Activated naive CD8-positive, alpha-beta T cell treated with anti-CD3 and anti-CD28 coated beads, Interleukin-2, amount 50 U/mL, for 16 hours (primary cell): ENCODE measurements at places on chromosomes 4 and X.

GRCh38 chr4:187558391-187558790, 437.2 kb upstream of the ZFP42 start:
- DNase-seq: no peak

GRCh38 chrX:65635378-65635777, 32.1 kb upstream of the MSN start:
- no peak for DNase-seq

DNA sequence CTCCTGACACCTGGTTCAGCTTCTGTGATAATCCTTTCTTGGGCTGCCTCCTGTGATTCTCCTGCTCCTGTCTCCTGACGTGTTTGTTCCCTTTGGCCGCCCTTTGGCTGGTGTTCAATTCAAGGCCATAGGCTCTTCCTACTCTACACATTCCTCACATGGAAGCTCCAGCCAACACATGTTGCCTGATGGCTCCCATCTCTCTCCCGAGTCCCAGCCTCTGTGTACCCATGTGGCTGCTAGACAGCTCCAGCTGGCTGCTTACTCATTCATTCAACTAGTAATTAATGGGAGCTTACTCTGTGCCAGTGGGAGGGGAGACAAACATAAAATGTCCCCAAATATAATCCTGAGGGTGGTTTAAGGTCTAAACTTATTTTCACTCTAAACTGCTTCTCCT, 9.2 kb upstream of the MED28 start:
- DNase-seq: no peak

DNA sequence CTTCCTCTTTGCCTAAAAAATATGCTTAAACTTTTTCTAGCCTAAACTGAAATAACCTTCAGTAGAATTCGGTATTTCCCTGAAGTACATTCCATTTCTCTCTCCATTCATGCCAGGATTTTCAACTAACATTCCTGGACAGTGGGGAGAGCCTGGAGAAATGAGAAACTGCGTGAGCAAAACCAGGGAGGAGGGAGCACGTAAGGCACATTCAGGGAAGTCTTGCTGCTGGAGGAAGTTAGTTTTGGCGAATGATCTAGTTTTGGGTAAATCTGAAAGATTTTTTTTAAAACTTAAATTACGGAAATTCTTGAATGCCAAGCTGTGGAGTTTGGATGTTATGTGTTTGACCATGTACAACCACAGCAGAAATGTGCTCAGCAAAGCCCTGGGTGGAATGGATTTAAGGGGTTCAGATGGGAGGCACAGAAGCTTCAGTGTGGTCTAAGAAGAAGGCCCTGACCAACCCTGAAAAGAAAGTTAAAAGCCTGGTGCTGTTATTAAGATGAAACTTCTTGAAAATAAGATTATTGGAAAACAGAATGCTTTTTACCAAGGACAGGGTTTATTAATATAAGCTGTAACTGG, 347.8 kb downstream of the ANK2 start:
- DNase-seq: no peak

DNA sequence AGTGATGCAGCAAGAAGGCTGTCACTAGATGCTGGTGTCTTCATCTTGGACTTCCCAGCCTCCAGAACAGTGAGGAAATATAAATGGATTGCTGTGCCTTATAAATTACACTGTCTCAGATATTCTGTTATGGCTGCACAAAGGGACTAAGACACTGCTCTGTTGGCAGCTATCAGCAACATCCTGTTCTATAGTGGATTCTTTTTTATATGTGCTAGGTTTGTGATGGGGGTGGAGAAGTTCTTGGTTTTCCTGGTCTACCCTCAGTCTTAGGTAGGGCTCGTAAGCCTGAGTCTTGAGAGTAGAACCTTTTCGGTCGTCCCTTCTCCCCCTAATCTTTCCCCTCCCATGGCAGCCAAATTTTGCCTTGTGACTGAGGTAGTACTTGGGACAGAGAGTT, 17.3 kb downstream of the STIM2 start:
- no peak for DNase-seq

DNA sequence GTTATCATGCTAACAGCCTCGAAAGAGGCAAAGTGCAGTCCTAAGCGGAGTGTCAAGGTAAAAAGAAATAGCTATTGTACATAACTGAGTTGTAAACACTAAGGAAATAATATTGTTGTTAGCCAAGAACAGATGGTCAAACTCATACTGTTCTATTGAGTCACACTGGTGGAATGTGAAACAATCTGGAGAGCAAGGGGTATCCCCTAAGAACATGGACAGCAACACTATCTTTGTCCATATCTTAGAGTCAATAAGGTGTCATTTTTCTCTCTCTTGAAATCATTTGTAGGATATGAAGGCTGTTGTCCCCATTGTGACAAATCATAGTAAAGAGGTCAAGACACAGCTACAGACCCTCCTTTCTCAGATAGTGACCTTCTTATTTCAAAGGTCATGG, 4.5 kb upstream of the PDGFC start:
- DNase-seq: no peak

GRCh38 chr4:105186701-105187161, 40.1 kb downstream of the TET2 start:
- no peak for DNase-seq

- no peak for DNase-seq
Measured at GRCh38 chrX:70479247-70479921, 34.7 kb downstream of the DLG3 start.

DNA sequence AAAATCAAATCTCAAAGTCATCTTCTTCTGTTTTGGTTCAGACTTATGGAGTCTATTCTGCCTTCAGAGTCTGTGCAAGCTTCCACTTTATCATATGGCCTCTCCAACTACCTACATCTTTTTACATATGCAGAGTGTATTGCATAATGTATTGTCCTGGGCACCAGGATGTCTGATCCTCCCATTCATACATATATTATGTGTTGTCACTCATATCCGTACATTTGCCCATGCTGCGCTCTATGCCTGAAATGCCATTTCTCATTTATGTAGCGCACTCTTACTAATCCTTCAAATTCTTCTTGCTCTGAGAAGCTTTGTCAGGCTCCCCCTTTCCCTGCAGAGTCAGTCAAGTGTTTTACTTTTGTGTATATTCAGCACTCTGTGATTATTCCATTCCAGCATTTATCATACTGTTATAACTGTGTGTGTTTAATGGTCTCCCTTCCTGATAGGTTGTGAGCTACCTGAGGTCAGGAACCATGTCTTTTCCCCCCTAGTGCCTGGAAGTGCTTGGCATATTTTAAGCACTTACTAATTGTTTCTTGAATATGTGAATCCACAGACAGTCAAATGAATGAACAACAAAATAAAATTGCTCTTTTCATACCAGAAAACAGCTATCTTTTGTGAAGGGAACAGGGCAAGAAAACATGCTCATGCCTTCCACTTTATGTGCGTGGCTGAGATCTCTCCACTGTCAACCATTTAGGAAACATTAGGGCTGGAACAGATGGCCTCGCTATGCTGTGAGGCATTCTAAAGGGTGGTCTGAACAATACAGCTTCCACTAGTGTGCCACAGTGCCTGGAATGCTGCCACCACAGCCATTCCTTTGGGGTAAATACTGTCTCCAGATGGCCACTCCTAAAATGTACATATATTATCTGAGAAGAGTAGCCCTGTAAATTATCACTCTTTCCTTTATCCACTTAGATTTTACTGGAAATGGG, 81.8 kb downstream of the GLUD2 start:
- no peak for DNase-seq

GRCh38 chr4:66688674-66689073, 856.6 kb downstream of the CENPC start:
- no peak for DNase-seq

DNA sequence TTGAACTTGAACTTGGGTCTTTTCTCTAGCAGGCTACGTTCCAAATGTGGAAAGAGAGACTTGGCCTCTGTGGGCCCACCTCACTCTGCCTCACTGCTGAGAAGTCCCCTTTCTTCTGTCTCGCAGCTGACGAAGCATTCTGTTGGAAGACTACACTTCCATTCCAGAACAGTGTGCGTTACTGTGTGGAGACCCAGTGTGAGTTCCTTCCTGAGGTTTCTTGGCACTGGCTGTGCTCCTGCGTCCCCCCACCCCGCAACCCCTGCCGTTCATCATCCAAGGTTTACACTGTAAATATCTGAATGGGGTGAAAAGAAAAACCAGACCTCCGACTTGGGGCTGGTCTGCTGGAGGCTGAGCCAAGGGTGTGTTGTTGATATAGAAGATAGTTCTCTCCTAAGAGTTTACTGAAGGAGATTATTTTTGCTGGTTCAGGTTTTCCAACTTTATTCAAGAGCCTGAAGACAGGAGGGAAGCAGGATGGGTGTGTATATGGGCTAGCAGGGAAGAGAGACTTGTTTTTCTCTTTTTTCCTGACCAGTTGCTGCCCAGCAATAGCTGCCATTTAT, 34.7 kb downstream of the NHSL2 start:
- no peak for DNase-seq

DNA sequence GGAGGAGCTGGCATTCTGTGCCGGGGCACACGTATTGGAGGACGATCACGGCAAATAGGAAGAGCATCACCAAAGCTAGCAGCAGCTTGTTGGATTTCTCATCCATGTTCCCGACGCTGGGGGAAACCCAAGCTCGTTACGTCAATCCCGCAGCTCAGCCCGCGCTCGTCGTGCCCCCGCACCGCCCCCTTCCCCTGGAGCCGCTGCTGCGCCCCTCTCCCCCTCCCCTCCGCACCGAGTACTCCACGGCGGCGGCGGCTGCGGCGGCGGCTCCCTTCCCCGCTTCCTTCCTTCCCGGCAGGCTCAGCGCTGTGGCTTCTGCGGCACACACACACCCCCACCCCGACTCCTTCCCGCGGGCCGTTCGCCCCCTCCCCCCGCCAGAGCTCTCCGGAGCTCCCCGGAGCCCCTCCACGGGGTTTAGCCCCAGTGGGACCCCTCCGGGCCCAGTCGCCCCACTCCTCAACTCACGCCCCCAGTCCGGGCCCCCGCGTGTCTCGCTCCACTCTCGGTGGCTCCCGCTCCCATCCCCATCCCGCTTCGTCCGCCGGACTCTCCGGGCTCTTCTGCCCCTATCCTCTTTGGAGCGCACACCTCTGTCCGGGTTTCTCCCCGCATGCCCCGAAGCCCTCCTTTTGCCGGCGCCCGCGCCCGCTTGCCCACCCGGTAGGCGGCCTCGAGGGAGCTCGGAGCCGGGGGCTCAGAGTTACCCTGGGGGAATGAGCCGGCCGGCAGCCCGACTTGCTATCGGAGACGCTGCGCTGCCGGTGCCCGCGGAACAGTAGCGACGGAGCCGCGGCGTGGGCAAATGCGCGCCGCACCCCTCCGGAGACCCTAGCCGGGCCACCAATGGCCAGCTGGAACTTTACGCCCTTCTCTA, 978 bp downstream of the HS6ST2 start:
- DNase-seq: no peak

DNA sequence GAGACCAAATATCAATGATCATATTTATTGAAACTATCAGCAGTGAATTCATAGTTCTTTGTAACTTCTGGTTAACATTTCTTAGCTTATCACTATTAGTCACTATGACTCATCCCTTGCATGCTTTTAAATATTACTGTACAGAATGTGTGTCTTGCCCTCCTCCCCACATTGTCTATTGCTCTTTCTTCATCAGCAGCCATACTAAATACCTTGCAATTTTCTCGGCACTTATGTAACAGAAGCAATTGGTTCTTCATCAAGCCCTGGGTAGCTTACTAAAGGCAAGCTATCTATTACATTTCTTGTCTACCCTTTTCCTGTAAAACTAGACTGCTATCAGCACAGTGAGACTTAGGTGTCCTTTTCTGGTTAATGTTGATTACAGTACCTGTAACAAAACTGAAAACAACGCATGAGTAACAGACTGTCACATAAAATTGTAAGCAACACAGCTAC, 8.2 kb downstream of the KLHL4 start:
- no peak for DNase-seq

DNA sequence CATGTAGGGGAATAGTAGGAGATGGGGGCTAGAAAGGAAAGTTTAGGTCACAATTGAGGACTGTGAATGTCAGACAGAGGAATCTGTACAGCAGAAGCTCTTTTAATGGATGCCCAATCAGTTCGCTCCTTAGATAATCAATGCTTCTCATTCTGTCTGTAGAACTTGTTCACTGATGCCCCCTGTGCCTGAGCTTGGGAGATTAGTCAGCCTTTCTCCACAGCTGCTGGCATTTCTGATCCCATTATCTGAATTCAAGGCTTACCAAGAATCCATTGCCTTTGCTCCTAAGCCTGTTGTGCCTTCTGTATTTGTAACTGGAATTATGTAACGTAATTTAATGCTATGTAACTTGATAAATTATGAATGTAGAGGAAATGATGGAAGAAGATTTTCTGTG, 53.2 kb upstream of the BBS12 start:
- no peak for DNase-seq

DNA sequence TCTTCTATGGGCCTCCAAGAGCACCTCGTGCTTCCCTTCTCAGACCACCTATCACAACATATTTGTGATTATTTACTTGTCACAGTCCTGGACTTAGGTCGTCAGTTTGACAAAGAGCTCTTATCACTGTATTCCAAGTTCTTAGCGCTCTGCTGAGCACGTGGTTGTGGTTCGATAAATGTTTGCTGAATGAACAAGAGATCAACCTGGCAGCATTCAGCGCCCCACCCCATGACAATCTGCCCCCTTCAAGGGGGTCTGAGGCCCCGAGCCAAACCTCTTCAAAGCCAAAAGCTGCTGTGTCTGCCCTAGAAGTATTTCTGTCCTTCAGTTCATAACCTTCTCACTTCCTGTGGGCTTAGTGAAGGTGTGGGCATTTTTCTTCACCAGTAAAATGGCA, 15.0 kb downstream of the RPS4X start:
- DNase-seq: no peak

DNA sequence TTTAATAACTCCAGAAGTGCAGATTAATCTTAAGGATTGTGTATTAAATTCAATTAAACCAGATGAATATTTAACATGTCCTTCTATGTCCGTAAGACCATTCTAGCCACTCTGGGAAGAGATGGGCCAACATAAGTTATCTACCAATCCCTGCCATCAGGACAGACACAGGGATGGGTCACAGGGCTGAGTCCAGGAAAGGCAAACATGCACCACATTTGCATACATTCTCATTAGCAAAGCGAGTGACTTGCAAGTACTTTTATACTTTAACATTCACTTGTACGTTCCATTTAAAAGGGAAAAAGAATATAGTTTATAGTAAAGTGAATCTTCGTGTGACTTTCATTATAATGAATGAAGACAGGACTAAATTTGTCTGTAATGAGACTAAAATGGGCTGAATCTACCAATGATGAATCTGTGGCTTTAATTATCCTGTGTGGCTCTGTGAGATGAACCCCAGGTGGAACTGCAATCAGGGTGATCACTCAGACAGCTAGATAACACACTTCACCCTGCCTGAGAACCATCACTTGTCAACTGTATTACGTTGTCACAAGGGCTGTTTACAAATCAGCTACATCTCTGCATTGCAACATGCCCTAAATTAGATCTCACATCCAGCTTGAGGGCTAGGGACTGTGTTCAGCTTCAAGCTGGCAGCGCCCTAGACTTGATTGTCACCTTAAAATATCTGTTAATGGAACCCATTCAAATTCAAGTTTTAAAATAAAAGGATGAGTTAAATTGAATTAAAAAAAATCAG, 77.2 kb downstream of the SH3KBP1 start:
- DNase-seq: no peak

DNA sequence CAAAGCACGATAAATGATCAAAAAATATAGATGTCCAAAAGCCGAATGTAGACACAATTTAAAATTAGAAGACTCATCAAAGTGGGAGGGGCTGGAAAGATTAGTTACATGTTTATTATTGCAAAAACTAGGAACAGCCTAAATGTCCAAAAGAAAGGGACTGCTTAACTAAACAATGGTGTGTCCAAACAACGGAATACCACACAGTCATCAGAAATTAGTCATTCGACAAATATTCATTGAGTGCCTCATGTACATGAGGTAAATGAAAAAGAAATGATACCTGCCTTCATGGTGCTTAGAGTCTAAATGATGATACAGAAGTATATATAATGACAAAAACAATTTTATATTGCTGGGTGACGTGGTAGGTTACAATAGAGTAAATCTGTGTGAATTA, 139.7 kb downstream of the MAML3 start:
- DNase-seq: no peak
